Activated CD4-positive, alpha-beta memory T cell treated with anti-CD3 and anti-CD28 coated beads, Interleukin-2, amount 10 ng/mL, durations not matched to agents 7 days and 5 days (primary cell): ENCODE measurements at places on chromosomes 16 and 17. TPM values are rescaled to one million over a fixed set of nuclear protein-coding genes. Genes with fewer than 3 reads are reported as not detected.
A peak's percentile ranks its signal among the peaks of the same experiment; 100 is the strongest.

The RTN4RL1 gene
- 0.35 TPM for total RNA-seq

The GNAO1 gene
- total RNA-seq, result 1.8 TPM

GRCh38 chr17:48148854-48149786, 41.6 kb downstream of the SNX11 start:
- H3K36me3 ChIP-seq, result peaks cover 34% of the 10 kb centered on the region
- H3K27ac ChIP-seq, result no peak overlapping the region
- H3K4me3 ChIP-seq, result no peak overlapping the region
- H3K27me3 ChIP-seq, result no peaks in the 10 kb centered on the region
- no peaks in the 10 kb centered on the region for H3K4me1 ChIP-seq

The PRSS33 gene
- total RNA-seq, result not detected

The CPHXL gene
- total RNA-seq, result not detected

- peak overlapping the region; percentile 37 for H3K27ac ChIP-seq
- no peaks in the 10 kb centered on the region for H3K36me3 ChIP-seq
- H3K27me3 ChIP-seq, result no peaks in the 10 kb centered on the region
- peak overlapping the region; percentile 1 for H3K4me3 ChIP-seq
- DNase-seq, result peak; percentile 68
- peaks cover 46% of the 10 kb centered on the region for H3K4me1 ChIP-seq
Measured at GRCh38 chr16:3094289-3095027, 4.6 kb downstream of the ZSCAN10 start.

DNA sequence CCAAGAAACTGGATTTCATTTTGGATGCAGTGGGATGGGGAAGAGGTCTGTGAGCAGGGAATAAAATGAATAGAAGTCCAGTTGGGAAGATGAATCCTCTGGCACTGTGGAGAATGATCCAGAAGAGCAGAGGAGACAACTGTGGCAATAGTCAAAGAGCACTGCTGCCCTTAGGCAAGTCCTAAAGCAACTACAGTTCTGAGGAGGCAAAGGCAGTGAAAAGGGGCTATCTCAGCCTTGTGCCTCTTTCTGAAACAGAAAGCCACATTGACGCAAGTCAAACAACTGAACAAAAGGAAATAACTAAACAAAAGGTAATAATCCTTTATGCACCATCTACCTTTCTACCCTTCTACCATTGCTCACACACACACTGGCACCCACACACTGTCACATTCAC, 238.0 kb upstream of the AXIN2 start:
- H3K27ac ChIP-seq, result peak overlapping the region; percentile 65
- H3K36me3 ChIP-seq, result peaks cover 8% of the 10 kb centered on the region
- H3K27me3 ChIP-seq, result no peaks in the 10 kb centered on the region

DNA sequence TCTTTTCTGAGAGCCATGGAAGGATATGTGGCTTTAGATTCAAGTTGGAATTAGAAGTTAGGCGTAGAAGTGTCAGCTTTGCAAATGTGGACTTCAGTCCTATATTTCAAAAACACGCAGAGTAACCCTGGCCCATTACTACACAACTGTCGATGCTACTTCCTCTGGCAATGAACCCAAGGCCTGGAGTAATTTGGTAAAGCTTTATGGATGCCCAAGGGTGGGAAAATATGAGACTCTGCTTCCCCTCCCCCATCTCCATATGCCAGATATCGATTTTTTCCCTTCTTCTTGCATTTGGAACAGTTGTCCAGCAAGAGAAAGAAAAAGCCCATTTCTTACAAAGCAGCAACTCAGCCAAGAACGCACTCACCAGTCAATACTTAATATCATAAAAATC, 2.9 kb upstream of the MAP1LC3B start:
- peak overlapping the region; percentile 69 for H3K27ac ChIP-seq
- DNase-seq, result no peak
- peaks cover 12% of the 10 kb centered on the region for H3K36me3 ChIP-seq
- peaks cover 65% of the 10 kb centered on the region for H3K4me1 ChIP-seq

GRCh38 chr16:85347213-85347591, 234.9 kb upstream of the CIBAR2 start:
- H3K27me3 ChIP-seq, result no peaks in the 10 kb centered on the region
- no peak overlapping the region for H3K4me3 ChIP-seq
- no peaks in the 10 kb centered on the region for H3K4me1 ChIP-seq

DNA sequence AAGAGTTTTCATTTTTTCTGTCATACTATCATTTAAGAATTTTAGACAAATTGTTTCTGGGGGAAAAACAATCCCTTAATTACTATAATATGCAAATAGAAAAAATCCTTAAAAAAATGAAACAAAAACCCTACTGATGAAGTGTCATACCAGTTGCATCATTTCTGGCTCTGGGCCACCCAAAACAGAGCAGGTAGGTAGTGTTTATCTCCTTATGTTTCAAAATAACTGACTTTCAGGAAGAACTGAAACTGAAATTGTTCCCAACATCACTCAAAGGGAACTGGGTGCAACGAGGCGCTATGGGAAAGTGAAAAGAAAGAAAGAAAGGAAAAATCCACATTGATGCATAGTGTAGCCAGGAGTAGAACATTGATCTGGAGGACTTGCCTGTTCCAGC, 653.1 kb upstream of the SOX9 start:
- DNase-seq, result no peak
- H3K27me3 ChIP-seq, result no peaks in the 10 kb centered on the region

DNA sequence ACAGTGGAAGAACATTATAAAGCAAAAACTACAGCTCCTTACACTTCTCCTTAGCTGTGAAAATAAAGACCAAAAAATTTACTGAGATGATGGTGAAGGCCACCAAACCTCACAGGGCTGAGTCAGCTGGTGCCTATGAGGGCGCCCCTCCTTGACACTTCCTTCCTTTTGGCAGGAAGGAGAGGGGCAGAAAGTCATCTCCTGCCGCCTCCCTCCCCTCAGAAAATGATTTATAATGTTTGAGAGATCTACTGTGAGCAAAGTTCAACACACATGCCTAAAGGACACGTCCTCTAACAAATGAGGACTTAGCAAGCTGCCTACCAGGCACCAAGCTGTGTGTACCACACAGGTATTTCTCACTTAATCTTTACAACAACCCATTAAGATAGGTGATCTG, 245.7 kb downstream of the PRKCA start:
- peak overlapping the region; percentile 79 for H3K27ac ChIP-seq
- peak overlapping the region; percentile 49 for H3K4me3 ChIP-seq
- peaks cover 46% of the 10 kb centered on the region for H3K36me3 ChIP-seq
- peaks cover 65% of the 10 kb centered on the region for H3K4me1 ChIP-seq

The MYCBPAP gene
- 15.2 TPM for total RNA-seq

DNA sequence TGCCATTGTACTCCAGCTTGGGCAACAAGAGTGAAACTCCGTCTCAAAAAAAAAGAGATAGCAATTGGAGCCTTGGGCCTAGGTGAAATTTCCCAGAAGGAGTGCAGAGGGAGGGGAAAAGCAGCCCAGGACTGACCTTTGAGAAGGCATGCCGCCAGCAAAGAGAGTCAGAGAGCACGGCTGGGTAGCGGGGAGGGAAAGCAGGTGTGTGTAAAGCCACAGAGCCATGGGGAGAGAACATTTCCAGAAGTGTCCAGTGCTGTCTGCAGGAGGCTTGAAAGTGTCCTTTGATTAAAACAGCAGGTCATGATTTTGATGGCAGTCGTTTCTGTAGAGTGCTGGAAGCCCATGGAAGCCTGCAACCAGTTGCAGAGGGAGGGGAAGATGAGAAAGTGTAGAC, 8.1 kb downstream of the C16orf54 start:
- H3K4me1 ChIP-seq, result peaks cover 64% of the 10 kb centered on the region
- no peak overlapping the region for H3K4me3 ChIP-seq
- H3K27ac ChIP-seq, result peak overlapping the region; percentile 74
- H3K27me3 ChIP-seq, result no peaks in the 10 kb centered on the region

DNA sequence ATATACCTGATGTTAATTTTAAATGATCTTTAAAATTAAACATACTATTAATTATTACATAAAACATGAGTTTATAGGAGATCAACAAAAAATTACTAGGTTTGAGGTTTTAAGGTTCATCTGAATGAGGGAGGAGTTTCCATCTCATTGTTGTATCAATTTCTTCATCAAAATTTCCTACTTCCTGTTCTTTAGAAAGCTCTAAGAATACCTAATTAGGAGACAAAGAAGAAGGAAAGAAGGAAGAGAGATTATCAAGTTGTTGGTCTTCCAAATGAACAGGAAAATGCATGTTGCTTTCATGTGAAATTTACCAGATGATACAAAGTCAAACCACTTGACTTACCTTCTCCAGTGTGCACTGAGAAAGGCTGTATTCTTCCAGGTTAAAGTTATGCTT, 18.1 kb upstream of the ABCA9 start:
- no peak overlapping the region for H3K4me3 ChIP-seq
- H3K36me3 ChIP-seq, result no peaks in the 10 kb centered on the region
- H3K4me1 ChIP-seq, result no peaks in the 10 kb centered on the region
- no peak for DNase-seq

The TMEM92 gene
- total RNA-seq, result 0.08 TPM

DNA sequence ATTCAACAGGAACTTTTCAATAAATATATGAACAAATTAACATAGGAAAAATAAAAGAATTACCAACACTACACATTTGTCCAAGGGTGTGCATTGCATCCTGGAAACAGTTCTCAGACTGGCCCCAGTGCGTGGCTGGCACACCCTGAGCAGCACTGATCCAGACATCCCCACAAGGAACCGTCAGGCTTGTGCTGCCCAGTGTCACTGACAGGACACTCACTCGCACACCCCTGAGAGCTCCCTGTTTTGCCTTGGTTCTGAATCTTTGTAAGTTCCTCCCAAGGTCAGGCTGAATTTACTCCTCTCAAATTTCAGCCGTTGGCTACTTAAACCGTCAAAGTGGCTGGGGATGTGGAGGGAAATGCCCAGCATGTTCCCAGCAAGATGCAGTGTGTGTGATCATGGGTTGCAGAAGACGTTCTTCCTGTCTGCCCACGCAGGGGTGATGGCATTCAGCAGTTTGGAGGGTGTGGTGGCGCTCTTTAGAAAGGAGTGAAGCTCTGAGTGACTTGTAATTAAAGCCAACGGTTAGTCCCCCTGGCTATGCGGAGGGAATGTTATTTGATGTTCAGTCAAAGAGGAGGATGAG, 1.7 kb downstream of the MT2A start:
- no peaks in the 10 kb centered on the region for H3K27me3 ChIP-seq
- H3K4me1 ChIP-seq, result peaks cover 56% of the 10 kb centered on the region
- peak overlapping the region; percentile 78 for H3K27ac ChIP-seq
- no peaks in the 10 kb centered on the region for H3K36me3 ChIP-seq
- peak overlapping the region; percentile 93 for H3K4me3 ChIP-seq

DNA sequence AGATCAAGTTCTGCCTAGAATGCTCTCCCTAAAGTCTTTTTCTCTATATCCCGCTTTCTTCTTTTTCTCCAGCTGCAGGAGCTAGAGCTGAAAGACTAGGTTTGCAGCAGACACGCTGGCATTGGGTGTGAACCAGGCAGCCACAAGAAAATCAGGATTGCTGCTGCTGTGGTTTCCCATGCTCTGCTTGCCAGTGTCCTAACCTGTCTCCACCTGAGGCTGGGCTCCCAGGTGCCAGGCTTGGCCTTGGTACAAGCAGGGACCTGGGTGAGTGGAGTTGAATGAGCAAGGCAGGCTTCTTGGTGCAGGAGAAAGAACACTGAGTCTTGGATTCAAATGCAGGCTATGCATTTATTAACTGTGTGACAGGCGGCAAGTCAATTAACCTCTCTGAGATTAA, 440.3 kb upstream of the MAF start:
- no peak for DNase-seq
- H3K4me3 ChIP-seq, result no peak overlapping the region
- H3K36me3 ChIP-seq, result no peaks in the 10 kb centered on the region
- no peak overlapping the region for H3K27ac ChIP-seq

- peaks cover 29% of the 10 kb centered on the region for H3K4me1 ChIP-seq
- no peak overlapping the region for H3K27ac ChIP-seq
- H3K4me3 ChIP-seq, result peak overlapping the region; percentile 87
- no peaks in the 10 kb centered on the region for H3K36me3 ChIP-seq
- DNase-seq, result peak; percentile 85
Measured at GRCh38 chr17:38559051-38559879, 46.5 kb downstream of the SRCIN1 start.
